ENCODE measurements at places on chromosomes 6 and 20.

DNA sequence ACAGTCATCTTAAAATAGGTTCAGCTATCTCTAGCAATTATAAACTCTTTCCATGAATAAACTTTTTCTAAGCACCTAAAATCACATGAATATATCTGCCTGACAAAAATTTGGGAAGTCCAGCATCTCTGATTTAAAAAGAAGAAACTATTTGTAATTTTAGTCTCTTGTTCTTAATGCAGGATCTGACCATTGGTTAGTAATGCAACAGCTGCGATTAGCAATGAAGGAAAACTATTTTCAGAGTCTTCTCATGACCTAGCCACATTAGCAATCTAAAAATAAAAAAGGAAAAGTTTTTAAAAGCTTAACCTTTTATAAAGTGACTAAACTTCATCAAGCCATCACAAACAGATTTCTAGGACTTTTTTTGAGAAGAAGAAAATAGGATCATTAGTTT, 97.5 kb downstream of the PTPRK start:
- no peak for DNase-seq

GRCh38 chr6:157613011-157613522, 210.0 kb upstream of the SNX9 start:
- peak; percentile 97 for DNase-seq

GRCh38 chr20:43363506-43363905, 94.2 kb upstream of the SRSF6 start:
- DNase-seq = peak; percentile 58

GRCh38 chr20:19947611-19948264, 69.4 kb upstream of the NAA20 start:
- DNase-seq = peak; percentile 35

DNA sequence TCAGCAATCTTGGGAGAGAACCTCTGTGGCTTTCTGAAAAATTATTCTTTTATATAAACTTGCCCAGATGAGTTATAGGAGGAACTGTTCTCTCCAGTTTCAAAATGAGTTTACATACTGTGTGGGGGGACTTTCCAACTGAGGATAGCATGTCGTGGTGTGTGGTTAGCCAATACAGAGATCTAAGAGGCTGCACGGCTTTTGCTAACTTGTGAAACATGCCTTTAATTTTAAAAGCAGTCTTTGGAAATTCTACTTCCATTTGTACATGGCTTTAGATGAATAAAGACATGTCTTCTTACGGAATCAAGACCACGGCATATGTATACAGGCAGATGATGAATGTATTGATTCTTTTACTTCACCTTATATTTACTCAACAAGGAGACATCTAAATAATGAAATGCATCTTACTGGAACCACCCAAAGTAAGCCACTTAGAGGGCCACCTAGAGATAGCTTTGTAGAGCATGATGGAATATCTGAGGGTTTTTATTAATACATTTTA, 39.8 kb downstream of the HIVEP1 start:
- peak; percentile 13 for DNase-seq

- no peak for DNase-seq
These were observed 1.6 kb upstream of the MDGA1 start for GRCh38 chr6:37699138-37699766.

DNA sequence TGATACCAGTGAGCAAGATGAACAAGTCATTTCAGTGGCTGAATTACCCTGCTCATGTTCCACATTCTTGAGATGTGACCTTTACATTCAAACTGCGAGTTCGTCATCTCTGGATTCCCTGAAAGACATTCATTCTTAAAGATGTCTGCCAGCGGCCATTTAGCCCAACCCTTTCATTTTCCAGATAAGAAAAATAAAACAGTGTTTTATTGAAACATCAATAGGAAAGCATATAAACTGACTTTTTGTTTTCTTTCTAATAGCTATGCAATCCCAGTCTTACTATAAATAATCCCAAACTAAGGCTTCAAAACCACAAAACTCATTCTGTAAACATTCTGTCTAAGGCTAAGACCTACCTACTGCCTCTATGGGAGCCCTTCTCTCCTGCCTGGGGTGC, 134.0 kb downstream of the SAMD5 start:
- peak; percentile 1 for DNase-seq

DNA sequence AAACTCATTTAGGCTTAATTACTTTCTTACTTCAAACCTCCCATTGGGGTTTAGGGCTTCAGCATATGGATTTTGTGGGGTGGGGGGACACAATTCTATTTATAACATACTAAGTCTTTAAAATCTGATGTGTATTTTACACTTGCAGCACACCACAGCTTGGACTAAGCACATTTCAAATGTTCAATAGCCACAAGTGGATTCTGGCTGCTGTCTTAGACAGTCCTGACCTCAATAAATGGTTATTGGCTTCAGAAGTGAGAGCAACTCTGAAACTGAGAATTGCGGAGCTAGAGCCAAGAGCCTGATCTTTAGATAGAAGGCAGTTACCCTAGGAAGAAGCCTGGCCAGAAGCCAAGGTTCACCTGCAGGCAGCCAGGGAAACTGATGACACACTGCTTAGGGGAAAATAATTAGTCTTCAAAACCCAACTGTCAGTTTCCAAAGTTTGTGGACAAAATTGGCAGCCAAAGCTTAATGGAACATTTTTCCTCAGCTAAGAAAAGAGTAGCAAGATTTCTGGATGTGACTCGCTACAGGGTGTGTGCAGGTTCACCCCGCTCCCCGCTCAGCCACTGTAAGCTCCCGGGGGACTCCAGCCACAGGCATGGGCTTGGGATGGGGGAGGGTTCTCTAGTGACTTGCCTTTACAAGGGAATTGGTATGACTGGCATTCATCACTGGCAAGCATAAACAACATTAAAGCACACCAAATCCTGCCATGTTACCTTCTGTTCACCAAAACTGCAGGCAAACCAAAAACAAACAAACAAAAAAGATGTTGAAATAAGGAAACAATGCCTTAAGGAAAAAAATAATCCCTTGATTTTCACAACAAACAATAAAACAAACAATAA, 219.8 kb downstream of the TFAP2A start:
- DNase-seq = no peak

- no peak for DNase-seq
These were observed 85.6 kb upstream of the RIN2 start for GRCh38 chr20:19672498-19672897.
